ENCODE measurements at places on chromosomes 12 and 14.

GRCh38 chr14:22668863-22669262 lies 24.7 kb upstream of the OR6J1 start:
- DNase-seq, result no peak

DNA sequence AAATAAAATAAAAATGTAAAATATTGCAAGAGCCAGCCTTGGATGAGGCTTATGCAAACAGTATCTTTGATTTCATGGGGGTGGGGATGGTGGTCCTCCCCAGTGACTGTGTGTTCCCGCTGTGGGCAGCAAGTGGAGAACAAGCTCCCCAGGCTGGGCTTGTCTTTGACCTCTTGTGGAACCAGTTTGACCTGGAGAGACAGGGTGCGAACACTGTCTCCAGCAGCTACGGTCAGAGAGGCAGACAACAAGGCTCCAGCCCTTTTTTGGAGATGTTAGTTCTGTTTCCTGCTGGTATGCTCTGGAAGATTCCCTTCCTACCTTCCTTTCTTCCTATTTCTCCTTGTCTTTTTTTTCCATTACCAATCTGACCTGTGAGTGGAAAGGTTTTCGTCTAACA lies 21.8 kb upstream of the WSCD2 start:
- DNase-seq, result no peak

DNA sequence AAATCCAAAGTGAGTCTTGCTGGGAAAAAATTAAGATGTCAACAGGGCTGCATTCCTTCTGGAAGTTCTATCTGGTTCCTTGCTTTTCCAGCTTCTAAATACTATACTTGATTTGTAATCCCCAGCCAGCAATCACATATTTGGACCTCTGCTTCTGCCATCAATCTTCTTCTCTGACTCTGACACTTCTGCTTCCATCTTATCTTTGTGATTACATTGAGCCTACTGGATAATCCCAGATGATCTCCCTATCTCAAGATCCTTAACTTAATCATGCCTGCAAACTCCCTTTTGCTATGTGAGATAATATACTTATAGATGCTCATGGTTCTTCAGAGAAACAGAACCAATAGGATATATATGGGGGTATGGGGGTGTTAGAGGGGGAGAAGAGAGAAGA lies 49.9 kb upstream of the ZDHHC17 start:
- no peak for DNase-seq

GRCh38 chr14:61335671-61336275 lies 14.4 kb downstream of the PRKCH start:
- no peak for DNase-seq

DNA sequence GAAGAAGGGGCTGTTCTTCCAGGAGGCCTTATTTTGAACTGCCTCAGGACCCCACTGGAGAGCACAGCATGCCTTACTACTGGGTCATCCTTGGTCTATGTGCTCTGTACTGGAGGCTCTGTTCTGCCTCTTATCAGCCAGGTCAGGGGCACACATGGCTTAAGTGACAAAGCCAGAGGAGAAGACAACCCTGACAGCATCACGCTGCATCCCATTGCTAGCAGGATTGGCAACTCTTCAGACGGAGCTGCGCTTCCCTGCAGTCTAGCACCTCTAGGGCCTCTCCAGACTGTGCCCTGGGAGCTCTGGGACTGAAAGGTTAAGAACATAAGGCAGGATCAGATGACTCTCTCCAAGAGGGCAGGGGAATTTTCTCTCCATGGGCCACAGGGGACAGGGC lies 17.3 kb upstream of the TIGAR start:
- no peak for DNase-seq

DNA sequence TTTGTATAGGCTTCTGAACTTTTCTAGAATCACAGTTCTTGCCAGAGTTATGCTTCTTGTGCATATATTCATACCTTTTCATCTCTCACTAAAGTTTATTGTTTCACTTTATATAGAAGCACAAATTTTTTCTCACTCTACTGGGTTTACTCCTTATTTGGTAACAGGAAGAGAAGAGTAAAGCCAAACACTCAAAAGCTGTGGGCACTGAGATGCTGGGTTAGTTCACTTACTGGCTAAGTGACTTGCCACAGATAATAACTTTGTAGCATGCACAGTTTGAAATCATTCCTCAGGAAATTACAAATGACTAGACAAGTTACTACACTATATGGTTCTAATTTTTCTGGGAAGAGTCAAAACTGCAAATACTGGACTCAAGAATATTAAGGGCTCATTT lies 7.8 kb downstream of the HIGD1C start:
- no peak for DNase-seq

GRCh38 chr14:38874721-38875120 lies 228.3 kb downstream of the SEC23A start:
- no peak for DNase-seq

GRCh38 chr14:75393794-75394193 lies 34.0 kb upstream of the JDP2 start:
- no peak for DNase-seq

GRCh38 chr12:71070416-71071128 lies 87.2 kb downstream of the TSPAN8 start:
- no peak for DNase-seq

DNA sequence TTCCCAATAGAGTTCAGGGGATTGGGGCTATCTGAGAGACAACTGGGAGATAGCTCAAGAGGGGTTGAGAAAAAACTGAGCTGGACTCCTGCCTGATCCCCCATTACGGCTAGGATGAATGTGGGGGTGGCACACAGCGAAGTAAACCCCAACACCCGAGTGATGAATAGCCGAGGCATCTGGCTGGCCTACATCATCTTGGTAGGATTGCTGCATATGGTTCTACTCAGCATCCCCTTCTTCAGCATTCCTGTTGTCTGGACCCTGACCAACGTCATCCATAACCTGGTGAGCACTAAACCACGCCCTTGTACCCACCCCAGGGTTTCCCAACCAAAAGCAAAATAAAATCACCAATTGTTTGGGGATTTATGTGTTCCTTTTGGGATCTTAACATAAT lies 1.0 kb downstream of the ORMDL2 start:
- DNase-seq, result no peak

- no peak for DNase-seq
These were observed 33.5 kb downstream of the UNC79 start for GRCh38 chr14:93464271-93464670.

DNA sequence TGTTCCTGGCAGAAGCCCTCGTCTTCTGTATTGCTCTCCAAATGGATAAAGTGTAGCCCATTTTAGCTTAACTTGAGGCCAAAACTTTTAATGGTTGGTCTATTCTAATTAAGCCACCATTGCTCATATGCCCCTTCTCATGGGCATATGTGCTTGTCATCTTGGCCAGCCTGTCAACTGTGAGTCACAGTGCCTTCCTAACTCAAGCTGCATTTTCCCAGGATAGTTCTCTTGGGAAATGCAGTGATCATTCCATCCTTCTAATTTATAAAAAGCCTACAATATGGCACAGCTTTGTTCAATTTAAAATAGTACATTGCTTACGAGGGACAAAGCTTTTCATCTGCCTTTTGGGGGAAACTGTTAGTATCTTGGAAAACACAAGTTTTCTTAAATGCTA lies 6.6 kb downstream of the PTHLH start:
- DNase-seq, result no peak

GRCh38 chr12:1425396-1425729 lies 169.0 kb downstream of the FBXL14 start:
- DNase-seq, result no peak

GRCh38 chr14:51368721-51369163 lies 128.7 kb downstream of the TMX1 start:
- DNase-seq, result no peak

GRCh38 chr12:14994610-14995009 lies 21.8 kb downstream of the PDE6H start:
- no peak for DNase-seq

DNA sequence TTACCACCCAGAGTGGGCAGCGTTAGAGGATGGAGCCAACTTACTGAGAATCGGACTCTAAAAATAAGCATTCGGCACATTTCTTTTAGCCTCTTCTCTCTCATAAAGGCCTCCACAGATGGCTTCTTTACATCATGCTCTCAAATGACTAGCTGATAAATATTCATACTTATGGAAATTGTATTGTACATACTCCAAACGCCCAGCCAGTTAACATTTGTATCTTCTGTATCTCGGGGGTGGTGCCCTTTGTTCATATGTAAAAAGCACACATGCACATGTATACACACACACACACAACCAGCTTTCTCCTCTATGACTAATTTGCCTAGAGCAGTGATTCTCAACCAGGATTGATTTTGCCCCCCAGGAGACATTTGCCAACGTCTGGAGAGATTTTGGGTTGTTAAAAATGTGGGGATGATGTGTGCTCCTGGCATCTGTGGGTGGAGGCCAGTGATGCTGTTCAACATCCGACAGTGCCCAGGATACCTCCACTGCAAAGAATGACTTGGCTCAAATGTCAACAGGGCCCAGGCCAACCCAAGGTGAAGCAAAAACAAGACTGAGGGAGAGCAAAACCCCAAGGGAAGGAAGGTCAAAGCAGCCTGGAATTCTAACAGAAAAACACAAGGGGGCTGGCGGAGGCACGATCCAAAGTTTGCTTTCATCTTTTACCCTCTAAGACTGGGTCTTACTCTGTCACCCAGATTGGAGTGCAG lies 15.2 kb upstream of the CDK2AP1 start:
- no peak for DNase-seq

DNA sequence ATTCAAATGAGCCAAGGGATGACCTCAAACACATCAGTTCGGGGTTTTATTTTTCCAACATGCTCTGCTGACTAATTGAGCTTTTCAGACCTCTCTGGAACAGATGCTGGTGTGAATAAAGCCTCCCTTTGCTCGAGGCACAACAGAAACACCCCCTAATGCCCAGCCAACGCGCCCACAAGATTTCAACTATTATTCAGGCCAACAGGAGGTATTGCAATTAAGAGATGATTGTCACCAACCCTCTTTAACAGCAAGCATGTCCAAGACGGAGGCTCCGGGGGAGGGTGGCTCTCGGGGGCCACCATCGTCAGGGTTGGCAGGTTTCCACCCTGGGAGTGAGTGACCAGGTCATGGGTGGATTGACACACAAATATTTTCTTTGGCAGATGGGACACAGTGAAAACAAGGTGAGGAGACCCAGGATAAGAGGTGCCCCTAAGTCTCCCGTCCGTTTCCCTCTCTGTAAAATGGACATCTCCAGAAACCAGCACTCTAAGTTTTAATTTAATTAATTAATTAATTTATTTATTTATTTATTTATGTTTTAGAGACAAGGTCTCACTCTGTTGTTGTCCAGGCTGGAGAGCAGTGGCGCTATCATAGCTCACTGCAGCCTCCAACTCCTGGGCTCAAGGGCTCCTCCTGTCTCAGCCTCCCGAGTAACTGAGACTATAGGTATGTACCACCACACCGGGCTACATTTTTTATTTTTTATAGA lies 56.1 kb downstream of the MAP1LC3B2 start:
- no peak for DNase-seq

- no peak for DNase-seq
These were observed 71.3 kb downstream of the TSPAN9 start for GRCh38 chr12:3148366-3149000.

GRCh38 chr12:2378835-2379330 lies 326.1 kb downstream of the CACNA1C start:
- DNase-seq, result no peak

DNA sequence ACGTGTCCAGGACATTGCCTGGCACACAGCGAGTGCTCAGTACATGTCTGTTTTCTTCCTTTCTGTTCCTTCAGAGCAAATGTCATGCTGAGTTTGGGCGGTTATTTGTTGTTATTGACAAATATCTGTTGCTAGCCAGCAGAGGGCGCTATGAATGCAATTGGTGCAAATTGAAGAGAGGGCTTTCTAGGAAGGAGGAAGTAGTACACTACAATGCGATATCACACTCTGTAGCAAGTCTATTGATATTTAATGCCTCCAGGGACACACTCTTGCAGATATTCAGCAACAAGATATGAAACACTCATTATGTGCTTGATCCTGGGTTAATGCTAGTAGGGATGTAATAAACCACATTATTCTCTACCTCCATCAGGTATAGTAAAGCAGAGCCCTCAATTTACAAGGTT lies 267.3 kb upstream of the SRRM4 start:
- peak; percentile 41 for DNase-seq

GRCh38 chr14:70013271-70013873 lies 134.2 kb downstream of the SMOC1 start:
- DNase-seq, result no peak

- peak; percentile 76 for DNase-seq
These were observed 2.1 kb upstream of the INHBE start for GRCh38 chr12:57452937-57453509.

DNA sequence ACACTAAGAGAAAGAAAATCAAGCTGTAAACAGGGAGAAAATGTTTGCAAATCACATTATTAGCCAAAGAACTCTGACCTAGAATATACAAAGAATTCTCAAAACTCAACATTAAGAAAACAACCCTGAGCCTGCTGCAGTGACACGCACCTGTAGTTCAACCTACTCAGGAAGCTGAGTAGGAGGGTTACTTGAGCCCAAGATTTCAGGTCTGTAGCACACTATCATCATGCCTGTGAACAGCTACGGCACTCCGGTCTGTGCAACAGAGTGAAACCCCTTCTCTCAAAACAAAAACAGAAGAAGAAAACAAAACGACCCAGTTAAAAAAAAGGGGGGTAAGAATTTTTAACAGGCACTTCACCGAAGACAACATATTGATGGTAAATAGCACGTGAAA lies 20.8 kb downstream of the SAV1 start:
- no peak for DNase-seq

DNA sequence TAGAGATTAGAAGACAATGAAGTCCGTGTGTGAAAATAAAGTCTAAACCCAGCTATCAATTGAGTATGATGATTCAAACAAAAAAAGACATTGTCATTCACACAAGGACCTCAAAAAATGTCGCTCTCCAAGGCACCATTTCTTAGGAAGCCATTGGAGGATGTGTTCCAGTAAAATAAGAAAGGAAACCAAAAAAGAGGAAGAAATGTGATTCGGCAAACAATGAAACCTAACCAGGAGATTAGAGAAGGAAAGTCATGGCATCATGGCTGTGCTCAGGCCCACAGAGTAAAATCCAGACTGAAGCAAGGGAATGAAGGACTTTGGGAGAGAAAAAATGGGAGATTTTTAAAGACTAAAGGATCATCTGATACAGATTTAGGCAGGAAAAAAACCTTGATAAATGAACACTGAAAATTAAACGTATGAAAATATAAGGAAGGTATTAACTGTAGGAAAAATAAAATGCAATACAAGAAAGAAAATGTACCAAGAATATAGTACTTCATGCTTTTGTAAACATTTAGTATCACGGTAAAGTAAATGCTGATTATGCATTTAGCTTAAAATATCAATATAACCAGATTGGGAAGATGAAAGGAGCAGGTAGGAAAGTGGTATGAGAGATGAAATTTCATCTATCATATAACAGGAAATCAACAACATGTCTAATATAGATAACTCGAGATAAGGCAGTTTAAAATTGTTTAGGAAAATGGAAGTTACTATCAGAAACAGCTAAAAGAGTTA lies 38.2 kb upstream of the MTHFD1 start:
- DNase-seq, result no peak

DNA sequence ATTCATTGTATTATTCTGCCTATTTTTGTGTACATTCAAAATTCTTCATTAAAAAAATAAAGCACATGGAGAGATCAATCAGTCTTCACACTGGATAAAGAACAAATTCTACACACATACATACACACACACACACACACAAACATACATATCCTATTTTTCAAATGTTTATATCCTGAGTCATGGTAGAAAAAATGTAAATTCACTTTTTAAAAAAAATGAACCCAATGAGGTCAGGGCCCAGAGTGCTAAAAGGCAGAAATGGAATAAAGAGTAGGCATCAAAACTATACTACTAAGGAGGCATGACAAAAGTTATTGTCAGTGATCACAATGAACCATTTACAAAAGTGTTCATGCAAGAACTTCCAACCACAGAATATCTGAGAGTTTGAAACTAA lies 17.3 kb downstream of the GALC start:
- DNase-seq, result no peak

GRCh38 chr12:57215668-57216013 lies 953 bp upstream of the NXPH4 start:
- DNase-seq, result peak; percentile 23
